ENCODE measurements at places on chromosomes 7 and 10.

DNA sequence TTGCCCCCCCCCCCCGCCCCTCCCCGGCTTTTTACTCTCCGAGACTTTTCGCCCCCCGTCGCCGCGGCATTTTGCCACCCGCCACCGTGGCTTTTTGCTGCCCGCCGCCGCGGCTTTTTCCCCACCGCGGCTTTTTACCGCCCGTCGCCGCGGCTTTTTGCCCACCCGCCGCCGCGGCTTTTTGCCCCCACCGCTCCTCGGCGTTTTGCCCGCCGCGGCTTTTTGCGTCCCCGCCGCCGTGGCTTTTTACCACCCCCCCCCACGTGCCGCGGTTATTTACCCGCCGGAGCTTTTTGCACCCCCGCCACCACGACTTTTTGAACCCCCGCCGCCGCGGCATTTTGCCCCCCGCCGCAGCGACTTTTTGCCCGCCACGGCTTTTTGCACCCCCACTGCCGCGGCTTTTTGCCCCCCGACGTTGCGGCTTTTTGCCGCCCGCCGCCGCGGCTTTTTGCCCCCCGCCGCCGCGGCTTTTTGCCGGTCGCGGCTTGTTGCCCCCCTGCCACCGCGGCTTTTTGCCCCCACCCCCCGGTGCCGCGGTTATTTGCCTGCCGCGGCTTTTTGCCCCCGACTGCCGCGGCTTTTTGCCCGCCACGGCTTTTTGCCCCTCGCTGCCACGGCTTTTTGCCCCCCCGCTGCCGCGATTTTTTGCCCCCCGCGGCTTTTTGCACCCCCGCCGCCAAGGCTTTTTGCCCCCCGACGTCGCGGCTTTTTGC lies 461.1 kb downstream of the ZNF33B start:
- no peak for DNase-seq

DNA sequence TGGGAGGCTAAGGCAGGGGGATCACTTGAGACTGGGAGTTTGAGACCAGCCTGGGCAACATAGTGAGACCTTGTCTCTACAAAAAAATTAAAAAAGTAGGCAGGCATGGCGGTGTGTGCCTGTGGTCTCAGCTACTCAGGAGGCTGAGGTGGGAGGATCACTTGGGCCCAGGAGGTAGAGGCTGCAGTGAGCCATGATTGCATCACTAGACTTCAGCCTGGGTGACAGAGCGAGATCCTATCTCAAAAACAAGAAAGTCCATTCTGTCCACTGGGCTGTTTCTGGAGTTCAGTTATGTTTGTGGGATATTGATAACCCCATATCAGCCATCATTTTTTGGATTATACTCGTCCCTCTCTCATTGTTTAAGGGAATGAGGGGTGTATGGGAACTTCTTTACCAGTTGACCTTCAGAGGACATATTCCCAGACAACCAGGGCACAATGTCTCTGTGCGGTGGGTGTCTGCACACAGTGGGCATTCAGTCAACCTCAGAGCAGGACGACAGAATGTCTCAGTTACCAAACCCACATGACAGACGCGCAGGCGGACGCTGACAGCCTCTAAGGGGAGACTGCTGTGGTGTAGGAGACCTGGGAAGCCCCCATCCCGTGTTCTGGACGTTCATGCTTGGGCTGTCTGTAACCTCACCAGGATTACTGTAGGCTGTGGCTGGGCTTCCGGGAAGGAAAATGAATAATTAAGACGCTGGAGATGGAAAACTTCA lies 69.4 kb downstream of the CARD11 start:
- no peak for DNase-seq

DNA sequence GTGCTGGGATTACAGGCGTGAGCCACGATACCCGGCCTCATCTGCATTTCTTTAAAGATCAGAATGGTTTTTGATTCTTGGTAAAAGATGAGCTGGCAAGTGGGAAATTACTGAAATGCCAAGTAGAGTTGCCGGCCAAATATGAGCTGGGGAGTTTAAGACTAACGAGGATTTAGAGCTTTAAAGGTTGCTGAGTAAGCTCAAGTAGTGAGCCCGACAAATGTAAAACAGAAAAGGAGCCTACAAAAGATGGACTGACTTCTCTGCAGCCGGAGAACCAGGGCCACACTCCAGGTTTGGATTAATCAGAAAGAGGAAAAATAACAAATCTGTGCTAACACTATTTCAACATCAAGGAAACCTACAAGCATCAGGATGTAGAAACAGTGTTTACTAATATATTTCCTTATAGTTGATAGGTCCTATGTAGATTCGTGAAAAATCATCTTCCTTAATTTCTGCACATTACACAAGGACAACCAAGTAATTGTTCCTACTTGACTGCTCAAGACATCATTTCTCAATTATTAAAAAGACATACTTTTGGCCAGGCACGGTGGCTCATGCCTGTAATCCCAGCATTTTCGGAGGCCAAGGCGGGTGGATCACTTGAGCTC lies 49.6 kb downstream of the MPP7 start:
- DNase-seq = no peak

DNA sequence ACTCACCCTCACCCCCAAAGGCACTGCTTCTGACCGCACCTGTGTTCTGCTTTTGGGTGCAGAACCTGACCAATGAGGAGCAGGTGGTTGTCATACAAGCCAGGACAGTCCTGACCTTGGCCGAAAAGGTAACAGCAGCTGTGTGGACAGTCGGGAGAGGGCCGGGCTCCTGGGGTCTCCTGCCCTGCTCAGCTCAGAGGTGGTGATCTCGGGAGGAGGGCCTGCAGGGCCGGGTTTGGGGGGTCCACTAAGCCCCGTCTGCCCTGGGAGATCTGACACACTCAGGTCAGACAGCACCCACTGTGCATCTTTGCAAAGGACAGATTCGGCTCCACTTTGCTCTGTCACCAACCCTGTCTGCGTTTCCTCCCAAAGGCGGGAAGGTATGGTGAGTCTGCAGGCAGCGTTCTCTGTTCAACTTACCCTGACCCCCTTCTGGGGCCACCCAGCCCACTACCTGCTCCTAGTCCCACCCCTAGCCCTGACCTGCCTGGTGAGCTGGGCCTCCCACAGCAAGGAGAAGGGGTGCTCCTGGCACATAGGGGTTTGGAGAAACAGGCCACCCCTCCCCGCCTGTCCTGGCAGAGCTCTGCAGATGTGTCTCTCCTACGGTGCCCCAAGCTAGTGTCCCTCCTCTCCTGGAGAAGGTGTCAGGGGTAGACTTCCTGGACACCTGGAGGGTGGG lies 33.7 kb upstream of the DPYSL4 start:
- DNase-seq = peak; percentile 14

DNA sequence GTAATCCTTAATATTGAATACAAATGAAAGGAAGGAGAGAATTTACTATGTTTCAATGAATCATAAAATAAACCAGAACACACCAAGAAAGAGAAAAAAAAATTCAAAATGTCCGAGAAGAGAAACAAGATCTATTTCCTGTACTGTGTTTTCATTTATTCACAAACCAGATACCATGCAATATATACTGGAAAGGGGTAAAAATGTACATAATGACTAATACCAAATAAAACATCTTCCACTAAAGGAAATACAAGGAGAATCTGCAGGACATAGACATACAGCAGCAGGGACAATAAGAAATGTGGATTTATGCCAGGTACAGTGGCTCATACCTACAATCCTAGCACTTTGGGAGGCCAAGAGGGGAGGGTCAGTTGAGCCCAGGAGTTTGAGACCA lies 24.3 kb upstream of the TMEM26 start:
- no peak for DNase-seq

DNA sequence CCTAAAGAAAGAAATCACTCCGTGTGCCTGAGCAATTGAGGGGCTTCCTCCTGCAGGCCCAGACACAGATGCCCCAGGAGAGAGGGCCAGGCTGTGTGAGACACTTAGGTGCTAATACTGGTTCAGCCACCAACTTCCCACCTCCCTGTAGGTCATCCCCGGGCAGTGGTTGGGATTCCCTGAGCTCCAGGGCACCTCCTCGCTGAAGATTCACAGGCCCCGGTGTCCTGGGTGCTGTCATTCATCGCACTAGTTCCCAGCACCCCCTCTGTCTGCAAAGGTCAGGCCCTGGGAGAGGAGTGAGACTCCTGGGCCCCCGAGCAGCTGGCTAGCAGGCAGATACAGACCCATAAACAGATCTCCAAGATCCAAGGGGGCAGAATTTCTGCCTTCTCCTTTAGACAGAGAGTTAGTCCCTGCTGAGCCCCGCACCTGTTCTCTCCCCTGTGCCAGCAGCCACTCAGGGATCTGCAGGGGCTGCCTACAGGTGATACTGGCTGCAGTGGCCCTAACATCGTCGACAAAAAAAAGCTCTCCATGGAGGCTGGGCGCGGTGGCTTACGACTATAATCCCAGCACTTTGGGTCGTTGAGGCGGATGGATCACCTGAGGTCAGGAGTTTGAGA lies 38.2 kb upstream of the GTF2I start:
- no peak for DNase-seq

GRCh38 chr7:94907811-94908322 lies 473 bp downstream of the PPP1R9A start:
- peak; percentile 27 for DNase-seq

- DNase-seq = no peak
Measured at GRCh38 chr10:69088471-69088769, 517 bp downstream of the SRGN start.

DNA sequence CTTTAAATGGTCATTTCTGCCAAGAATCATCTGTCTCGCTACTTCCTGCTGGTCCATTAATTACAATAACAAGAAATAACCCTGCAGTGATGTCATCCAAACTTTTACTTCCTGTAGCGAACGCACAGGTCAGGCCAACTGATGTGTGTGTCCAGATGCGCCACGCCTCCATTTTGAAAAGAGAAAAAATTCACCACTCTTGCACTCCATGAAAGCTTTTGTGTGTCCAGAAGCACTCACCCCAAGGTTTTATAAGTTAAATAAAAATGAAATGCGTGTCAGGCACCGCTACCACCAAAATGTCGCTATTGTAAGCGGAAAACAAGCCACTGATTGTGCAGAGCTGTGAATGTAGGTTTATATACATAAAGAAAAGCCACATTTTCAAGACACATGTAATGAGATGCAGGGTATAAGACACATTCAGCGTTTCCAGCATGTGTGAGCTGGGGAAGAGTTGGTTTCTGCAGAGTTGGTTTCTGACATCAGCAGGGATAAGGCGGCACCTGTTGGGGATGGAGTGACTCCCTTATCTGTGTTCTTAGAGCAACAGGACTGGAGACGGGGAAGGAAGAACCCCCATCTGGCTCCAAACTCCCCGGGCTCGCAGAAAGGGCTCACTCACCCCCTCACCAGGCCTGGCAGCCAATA lies 83.3 kb downstream of the CTBP2 start:
- DNase-seq = no peak

DNA sequence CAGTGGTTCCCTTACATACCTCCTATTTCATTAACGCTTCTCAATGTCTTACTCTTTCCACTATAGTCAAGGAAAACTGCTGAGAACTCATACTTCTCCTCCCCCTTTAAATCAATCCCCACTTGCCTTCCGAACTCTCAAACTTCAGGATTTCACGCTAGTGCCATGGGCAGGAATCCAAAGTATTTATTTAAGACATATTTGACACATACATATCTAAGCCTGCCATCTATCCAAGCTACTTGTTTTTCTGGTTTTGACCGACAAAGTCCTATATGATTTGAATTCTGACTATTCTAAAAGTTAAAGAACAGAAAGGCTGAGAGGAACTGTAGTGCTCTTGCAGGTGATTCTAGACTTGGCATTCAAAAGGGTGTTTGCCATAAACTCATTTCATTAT lies 51.8 kb downstream of the CCDC6 start:
- DNase-seq = no peak

- DNase-seq = no peak
Measured at GRCh38 chr7:30423788-30424505, 54.6 kb downstream of the NOD1 start.

GRCh38 chr7:103637094-103637493 lies 191.1 kb upstream of the SLC26A5 start:
- no peak for DNase-seq

GRCh38 chr7:84049071-84049836 lies 145.3 kb downstream of the SEMA3A start:
- DNase-seq = no peak

GRCh38 chr10:70908406-70909296 lies 20.3 kb upstream of the PCBD1 start:
- DNase-seq = peak; percentile 6

GRCh38 chr10:27513451-27514191 lies 9.5 kb downstream of the RAB18 start:
- no peak for DNase-seq

- DNase-seq = no peak
Measured at GRCh38 chr10:129059977-129060376, 407.1 kb upstream of the MGMT start.

DNA sequence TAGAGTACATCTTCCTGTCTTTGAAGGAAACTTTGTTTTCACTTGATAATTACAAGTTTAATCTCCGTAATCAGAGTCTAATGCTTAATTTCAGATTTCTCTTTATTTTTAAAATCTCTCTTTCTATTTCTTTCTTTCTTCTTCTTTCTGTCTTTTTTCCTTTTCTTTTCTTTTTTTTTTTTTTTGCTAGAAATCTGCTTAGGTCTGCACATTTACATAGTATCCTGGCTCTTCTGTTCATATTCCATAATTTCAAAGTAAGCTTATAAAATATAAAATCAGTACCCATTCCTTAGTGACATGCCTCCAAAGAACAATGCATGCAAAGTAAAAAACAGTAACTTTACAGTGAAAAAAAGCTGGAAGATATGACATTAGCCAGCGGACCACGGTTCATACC lies 601.7 kb upstream of the VSTM2A start:
- DNase-seq = no peak

DNA sequence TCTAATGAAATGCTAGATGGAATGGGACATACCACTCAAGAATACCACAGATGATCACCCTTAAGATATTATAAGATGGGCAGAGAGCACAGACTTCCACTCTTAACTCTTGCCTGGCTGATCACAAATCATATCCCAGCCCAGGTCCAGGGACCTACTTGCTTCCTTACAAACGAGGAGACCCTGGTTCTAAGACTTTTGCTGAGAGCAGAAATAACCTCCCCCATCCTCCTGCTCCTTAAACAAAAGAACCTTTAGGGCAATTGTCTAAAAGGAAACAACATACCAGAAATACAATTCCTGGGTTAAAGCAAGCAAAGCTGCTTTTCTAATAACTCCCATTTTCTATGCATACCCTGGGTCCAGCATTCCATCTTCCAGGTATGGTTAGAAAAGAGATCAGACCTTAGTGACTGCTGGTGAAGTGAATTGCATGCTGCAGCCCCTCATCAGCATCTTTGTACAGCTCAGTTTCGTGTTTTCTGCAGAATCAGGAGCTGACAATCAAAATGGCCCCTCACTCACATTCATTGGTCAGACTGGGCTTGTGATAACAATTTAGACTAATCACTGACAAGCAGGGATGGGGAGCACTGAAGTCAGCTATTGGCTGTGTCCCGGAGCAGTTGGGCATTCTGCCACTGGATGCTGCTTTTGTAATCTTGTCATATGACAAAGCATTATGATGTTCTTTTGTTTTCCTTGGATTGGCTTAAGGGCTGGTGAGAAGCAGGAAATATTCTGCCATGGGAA lies 14.6 kb downstream of the IFIT3 start:
- DNase-seq = peak; percentile 82

- DNase-seq = no peak
Measured at GRCh38 chr7:22730921-22731654, 4.1 kb downstream of the IL6 start.

DNA sequence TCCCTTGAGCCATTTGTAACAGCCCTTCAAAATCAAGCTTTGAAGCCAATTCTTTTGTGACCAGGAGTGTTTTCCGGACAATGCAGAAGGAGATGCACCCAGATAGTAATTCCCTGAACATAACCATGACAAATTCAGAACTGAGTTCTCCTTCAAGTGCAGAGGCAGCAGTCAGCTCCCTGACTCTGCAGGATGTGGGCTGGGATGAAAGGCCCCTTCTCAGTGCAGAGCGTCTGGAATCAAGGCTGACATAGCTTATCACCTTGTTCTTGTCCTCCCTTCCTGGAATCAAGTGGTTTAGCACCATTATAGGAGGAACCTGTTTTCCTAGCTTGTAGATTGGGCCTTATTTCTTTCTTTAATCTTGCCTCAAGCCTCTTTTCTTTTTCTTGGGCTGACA lies 143.4 kb downstream of the SORCS3 start:
- no peak for DNase-seq

Data from posterior cingulate gyrus (tissue), 11 donors.